ENCODE measurements at places on chromosomes 5 and 9.

- DNase-seq = no peak
These were observed 1.6 kb upstream of the PAIP2 start for GRCh38 chr5:139340051-139340450.

DNA sequence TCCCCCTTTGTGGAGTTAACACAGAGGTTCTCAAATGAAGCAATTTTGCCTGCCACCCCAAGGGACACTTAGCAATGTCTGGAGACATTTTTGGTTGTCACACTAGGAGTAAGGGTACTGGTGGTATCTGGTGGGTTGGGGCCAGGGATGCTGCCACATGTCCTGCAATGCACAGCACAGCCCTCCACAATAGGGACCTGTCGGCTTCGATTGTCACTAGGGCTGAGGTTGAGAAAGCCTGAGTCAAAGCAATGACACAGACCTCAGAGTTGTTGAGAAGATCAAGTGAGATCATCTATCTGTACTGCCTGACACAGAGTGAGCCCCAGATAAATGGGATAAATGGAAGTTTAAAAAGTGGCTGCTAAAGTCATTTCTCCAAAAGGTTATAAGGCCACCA lies 249.2 kb upstream of the KLF4 start:
- no peak for DNase-seq

DNA sequence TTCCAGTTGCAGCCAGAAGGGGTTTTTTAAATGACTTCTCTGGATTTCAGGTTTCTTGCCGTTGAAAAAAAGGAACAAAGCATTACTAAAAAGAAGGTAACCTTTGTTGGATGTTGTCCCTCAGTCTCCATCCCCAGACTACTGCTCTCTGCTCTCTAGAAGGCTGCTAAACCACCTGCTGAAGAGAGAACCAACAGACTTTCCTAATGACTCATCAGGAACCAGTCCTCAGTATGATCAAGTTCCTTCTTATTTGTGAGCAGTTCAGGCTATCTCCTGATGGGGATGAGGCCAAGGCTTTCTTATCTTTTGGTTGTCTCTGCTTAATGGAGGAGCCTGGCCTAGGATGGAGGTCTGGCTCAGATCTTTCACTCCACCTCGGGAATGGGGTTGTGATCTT lies 4.1 kb downstream of the KIF4B start:
- DNase-seq = no peak

DNA sequence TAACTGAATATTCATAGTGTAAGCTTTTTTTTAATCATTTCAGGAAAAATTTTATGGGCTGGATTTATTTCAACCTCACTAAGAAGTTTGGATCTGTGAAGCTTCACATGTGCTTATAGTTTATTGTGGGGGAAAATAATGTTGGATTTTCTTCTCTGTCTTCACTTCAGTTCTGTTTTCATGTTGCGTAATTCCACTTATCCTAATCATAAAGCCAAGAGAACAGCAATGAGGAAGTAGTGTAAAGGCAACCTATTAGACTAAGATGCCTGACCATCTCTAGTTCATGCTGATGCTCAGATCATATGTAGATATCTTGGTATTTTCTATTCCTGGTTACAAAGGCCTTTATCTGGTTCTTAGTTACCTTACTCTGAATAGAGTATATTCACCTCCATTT lies 50.0 kb downstream of the CD180 start:
- DNase-seq = no peak

GRCh38 chr9:1722404-1722803 lies 292.7 kb upstream of the SMARCA2 start:
- DNase-seq = no peak

DNA sequence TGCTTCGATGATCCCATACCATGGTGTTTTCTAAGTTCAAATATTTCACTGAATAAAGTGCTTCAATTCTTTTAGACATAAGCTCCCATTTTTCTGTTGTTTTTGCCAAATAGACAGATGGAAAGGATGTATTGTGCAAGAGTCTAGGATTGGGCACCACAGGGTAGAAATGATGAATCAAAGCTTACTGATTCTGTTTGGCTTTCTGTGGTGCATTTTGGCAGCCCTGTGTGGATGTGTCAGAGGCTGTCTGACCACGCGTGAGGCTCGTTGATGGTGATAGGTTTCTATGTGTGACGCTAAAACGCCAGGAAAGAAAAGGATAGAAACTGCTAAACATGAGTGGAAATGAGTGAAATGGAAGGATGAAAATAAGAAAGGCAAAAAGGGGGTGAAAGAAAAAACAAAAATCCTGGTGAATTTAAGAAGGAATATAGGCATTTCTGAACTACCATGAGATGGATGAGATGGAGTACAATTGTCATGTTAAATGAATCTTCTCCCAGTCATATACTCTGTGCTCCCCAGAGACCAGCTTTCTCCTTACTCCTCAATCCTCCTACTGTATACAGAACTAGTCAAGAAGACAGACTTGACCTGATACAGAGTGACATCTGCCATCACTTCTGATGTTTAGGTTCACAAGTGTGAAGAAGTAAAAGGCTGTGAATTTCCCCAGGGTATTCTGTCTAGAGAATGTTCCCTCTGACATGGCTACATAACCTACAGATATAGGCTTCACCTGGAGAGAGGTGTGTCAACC lies 54.4 kb downstream of the ANKH start:
- DNase-seq = no peak

DNA sequence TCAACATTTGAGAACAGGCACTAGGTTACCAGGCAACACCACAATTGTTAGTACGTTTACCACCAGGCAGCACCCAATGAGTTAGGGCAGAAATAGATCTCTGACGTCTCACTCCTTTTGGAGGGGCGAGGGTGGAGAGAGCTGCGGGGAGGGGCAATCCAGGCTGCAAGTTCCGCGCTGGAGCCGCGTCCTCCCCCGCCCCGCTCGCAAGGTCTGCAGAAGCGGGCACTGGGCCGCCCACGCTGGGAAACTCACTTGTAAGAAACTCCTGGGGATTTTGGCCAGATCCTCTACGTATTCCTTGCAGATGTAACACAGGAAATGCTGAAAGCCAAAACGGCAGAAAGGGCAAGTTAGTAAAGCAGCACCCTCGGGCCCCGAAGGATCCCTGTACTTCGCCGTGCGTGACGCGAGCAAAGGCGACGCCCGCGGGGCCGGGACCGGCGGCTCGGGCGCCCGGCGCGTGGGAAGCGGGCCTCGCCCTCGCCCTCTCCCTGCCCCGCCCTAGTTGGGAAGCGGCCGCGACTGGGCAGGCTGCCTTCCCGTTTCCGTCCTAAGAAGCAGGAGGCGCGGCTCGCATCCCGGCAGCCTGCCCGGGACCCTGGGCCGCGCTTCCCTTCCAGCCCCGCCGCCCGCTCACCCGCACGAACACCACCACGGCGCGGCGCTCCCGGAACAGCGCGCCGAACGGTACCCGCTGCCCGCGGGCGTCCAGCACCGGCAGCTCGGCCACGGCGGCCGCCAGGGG lies 493 bp downstream of the PRXL2C start:
- peak; percentile 22 for DNase-seq

- no peak for DNase-seq
These were observed 95.0 kb downstream of the CRB2 start for GRCh38 chr9:123450996-123451395.

GRCh38 chr5:175743676-175744210 lies 85.9 kb downstream of the HRH2 start:
- no peak for DNase-seq

- no peak for DNase-seq
These were observed 12.9 kb upstream of the MOB3B start for GRCh38 chr9:27542508-27542907.

- no peak for DNase-seq
These were observed 28.7 kb downstream of the LARP1 start for GRCh38 chr5:154783774-154784460.

GRCh38 chr9:38619556-38620447 lies 594 bp downstream of the ANKRD18A start:
- no peak for DNase-seq

- no peak for DNase-seq
These were observed 22.8 kb upstream of the TRMT10B start for GRCh38 chr9:37730839-37731238.

DNA sequence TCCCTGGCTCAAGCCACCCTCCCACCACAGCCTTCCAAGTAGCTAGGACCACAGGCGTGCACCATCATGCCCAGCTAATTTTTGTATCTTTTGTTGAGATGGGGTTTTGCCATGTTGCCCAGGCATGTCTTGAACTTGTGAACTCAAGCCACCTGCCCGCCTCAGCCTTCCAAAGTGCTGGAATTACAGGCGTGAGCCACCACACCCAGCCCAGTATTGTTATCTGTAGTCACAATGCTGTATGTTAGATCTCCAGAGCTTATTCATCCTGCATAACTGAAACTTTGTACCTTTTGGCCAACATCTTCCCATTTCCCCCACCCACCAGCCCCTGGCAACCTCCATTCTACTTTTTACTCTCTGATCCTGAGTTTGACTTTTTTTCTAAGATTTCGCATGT lies 37.5 kb downstream of the CREBRF start:
- no peak for DNase-seq

DNA sequence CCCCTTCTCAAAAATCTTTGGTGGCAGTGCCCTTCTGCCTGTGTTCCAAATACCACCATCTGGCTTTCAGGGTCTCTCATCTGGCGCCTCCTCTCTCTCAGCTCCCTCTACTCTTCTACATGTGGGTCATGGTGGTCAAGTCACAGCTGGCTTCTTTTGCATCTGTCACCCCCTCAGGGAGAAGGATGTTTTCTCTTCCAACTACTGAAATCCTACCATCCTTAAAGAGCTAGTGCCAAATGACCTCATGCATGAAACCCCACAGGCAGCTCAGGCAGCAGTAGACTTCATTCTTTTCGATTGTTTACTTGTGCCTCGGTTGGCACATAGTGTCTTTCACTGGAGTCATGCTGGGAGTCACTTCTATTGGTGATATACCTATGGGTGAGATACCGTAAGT lies 219.2 kb downstream of the DCP2 start:
- no peak for DNase-seq

GRCh38 chr5:135986401-135986800 lies 31.6 kb upstream of the LECT2 start:
- no peak for DNase-seq

- no peak for DNase-seq
These were observed 1185.5 kb upstream of the WWC1 start for GRCh38 chr5:167105941-167106340.

DNA sequence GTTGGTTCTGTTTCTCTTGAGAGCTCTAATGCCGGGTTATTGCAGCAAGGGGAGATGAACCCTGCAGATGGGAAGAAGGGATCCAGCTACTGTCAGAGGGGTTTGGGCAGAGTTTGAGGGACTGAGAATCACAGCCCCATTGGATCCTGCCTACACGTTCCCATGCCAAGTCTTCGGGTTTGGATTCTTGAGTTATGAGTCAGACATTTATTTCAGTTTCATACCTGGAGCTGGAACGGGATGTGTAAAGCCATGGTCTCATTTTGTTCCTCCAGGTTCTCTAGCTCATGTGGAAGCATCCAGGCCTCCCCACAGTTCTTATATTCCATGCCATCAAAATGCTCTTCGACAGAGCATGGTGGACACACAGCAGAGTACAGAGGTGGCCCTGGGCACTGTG lies 275.4 kb upstream of the IRX4 start:
- DNase-seq = no peak

GRCh38 chr9:4618700-4619099 lies 43.4 kb upstream of the PLPP6 start:
- DNase-seq = no peak

- peak; percentile 12 for DNase-seq
These were observed 1111.1 kb downstream of the TAF11L14 start for GRCh38 chr5:18745042-18745987.

- DNase-seq = no peak
These were observed 6.4 kb downstream of the HOMER1 start for GRCh38 chr5:79507251-79508205.

DNA sequence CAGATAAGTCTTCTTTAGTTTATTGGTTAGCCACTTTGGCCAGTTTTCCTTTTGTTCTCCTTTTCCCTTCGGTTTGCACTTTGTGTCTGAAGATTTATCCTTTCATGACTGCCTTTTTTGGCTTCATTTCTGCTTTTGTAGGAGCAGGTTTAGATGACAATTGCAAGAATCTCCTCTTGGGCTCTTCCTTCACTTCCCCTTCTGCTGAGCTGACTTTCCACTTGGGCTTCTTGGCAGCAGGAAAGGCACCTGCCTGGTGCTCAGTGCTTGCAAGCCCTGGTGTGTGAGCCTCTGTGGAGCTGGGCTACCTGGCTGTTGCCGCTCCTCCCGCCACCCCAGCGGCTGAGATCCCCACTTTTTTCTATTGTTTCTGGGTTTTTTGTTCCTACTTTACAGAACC lies 7.3 kb downstream of the CCDC112 start:
- no peak for DNase-seq

DNA sequence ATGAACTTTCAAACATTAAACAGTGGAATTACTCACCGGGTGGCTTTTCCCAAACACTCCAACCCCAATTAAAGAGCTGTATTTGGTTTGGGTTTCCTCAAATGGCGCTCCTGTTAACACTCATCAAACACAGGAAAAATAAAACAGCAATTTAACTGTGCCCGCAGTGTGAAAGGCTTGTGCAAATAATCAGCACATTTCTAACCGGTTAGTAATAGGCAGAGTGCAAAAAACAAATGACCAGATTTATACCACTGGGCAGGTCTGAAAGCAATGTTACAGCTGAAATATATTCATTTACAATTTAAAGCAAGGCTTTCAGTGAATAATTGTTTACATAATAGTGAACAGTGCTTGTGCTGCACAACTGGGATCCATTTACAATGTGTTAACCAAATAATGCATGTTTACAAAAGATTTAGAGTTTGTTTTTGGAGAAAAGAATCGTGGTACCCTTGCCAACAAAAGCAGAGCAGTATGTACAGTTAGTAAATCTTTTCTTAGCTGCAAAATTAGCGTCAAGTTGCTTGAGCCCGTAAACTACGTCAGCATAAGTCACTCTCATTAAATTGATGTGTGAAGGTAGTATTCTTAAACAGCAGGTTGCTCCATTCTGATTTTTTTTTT lies 662.9 kb upstream of the ZNF608 start:
- no peak for DNase-seq

- no peak for DNase-seq
These were observed 654 bp downstream of the RANBP6 start for GRCh38 chr9:6014670-6015270.

DNA sequence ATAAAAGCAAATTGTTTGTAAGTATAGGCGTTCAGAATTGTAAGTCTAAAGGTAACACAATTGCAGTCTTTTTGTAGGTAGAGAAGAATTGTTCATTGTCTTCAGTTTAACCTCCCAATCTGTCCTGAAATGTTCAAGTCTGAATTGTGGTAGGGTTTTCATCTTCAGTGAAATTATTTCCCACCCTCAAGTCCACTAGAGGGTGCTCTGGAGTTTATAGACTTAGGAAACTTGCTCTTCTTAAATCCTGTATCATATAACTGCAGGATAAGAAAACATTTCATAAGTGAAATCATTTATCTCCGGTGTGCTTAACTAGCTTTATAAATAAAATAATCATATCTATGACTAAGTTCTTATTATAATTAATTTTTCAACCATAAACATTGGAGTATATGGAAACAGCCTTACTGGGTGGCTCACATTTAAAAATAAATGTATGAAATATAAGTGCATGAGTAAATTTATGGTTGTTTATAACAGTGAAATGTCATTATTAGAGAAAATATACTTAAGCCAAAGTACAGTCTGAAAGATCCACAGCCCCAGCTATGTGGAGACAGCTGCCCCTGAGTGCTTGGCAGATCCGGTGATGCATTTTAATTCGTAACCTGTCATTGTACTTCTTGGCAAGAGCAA lies 182.4 kb upstream of the OTULINL start:
- DNase-seq = no peak

GRCh38 chr9:69564557-69564956 lies 107.6 kb downstream of the APBA1 start:
- DNase-seq = no peak
